ENCODE measurements at places on chromosomes 7 and 10. TPM values are rescaled to one million over a fixed set of nuclear protein-coding genes. Genes with fewer than 3 reads are reported as not detected.

MKX gene
- 2.3 TPM for total RNA-seq

NACAD gene
- total RNA-seq = 0.13 TPM

EPO gene
- total RNA-seq = not detected

DNA sequence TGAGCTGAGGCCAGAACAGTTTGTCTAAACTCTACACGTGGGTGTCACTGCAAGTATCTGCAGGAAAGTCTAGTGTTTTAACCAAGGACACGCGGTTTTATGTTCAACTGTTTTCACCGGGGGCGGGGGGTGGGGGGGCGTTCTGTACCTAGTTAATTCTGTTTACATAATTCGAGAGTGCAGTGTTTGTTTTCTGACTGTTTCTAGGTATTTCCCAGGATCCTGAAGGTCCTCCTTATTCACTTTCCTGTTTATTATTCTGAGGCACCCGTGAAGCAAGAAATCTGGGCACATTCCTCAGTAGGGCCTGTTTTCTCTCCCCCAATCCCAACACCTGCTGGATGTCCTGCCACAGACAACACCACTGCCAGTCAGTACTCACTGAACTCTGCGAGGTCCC is 7.6 kb downstream of the LOXL4 start:
- peak; percentile 33 for DNase-seq

DNA sequence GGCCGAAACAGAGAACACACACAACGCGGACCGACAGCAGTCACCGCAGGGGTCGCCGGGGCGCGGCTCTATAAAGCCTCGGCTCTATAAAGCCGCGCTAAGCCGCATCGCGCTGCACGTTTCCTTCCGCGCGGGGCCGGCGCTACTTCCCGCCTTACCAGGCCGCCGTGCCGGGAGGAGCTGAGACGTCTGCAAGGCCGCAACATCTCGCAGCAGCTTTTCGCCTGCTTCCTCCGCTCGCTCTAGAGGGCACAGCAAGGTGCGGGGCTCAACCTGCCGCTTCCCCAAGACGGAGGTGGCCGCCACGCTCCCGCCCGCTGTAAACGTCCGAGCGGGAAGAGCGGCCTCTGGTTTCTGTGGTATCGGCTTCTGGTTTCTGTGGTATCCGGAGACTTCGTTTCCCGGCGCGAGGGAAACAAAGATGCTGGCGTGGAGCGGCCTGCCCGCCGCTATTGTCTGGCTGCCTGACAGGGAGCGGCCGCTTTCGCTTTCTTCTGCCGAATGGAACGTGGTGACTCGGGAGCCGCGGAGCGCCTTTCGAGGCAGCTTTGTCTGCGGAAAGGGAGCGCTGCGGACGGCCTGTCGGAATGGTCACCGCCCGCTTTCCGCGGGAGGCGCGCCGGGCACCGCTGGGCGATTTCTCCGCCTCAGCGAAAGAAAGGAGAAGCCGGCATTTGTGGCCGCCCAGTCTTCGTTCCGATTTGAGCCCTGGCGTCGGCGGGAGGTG is 91.8 kb downstream of the SPAG6 start:
- peak; percentile 71 for DNase-seq

All from bronchial epithelial cell (primary cell).